GM19239 (cell line): ENCODE measurements at places on chromosomes 12 and 14.

DNA sequence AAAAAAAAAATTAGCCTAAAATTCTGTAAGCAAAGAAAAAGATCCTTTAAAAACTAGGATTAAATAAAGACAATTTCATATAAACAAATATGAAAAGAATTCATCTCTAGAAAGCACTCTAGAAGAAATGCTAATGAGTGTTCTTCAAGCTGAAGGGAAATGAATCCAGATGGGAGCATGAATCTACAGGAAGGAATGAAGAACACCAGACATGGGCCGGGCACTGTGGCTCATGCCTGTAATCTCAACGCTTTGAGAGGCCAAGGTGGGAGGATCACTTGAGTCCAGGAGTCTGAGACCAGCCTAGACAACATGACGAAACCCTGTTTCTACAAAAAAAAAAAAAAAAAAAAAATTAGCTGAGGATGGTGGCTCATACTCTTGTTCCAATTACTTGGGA lies 297.2 kb downstream of the FBXL14 start:
- no peak for DNase-seq

DNA sequence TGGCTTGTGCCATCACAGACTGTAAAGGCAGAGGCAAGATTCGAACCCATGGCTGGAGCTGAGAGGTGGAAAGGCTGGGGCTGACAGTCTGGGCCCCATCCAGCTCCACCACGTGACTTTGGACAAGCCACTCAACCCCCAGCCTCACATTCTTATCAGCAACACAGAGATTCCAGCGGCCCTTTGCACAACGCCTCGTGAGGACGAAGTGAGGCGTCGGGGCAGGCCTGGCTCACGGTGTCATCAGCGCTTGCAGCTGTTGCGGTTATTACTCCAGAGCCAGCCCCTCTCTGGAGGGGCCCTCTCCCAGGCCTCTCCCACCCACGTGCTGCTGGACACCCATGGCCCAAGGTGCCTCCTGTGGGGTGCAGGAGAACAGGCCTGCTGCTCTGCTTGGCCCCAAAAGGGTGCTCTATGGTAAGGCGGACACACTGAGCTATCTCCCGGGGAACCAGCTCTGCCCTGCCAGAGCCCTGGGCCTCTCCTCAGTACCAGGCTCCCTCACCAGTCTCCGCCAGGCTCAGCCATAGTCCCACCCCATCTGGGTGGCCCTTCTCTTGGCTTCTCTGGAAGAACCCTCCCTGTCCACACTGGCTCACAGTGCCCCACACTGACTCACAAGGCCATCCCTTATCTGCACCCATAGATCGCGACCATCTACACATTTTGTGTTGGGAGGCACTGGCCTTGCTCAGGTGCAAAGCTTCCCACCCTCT lies 21.1 kb downstream of the CHGA start:
- DNase-seq = no peak

- no peak for DNase-seq
Measured at GRCh38 chr12:107554941-107555340, 130.7 kb upstream of the PWP1 start.

GRCh38 chr14:98014851-98015615 lies 1217.9 kb downstream of the VRK1 start:
- no peak for DNase-seq
